ENCODE measurements at places on chromosomes 2 and 18. TPM values are rescaled to one million over a fixed set of nuclear protein-coding genes. Genes with fewer than 3 reads are reported as not detected.

The POMC gene
- not detected for total RNA-seq

The MCEE gene
- 18.2 TPM for total RNA-seq

The MAB21L4 gene
- total RNA-seq = not detected

The MRO gene
- not detected for total RNA-seq

The CDH2 gene
- 83.8 TPM for total RNA-seq

The CSRNP3 gene
- 1.9 TPM for total RNA-seq

The TMEM17 gene
- total RNA-seq = 2.6 TPM

DNA sequence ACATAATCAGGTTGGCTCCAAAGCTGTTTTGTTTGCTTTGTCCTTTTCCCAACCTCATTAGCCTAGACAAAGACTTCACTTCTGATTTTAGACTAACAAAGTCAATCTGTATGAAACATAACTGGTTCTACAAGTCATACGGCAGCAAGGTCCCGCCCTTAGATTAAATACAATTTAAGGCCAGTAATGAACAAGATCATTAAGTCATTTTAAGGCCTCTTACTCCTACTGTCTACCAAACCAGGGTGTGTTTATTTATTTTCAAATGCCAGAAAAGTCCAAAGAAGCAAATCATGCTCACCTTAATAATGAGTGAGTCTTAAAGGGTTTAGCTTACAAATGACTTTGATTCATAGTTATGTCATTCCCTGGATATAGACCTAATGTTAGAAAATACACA, 148.4 kb upstream of the ACVR2A start:
- DNase-seq = no peak
- H3K27ac ChIP-seq = no peak overlapping the region
- H3K27me3 ChIP-seq = no peaks in the 10 kb centered on the region
- H3K4me1 ChIP-seq = no peaks in the 10 kb centered on the region
- H3K4me3 ChIP-seq = no peak overlapping the region
- no peaks in the 10 kb centered on the region for H3K36me3 ChIP-seq

GRCh38 chr2:166357068-166357949, 18.4 kb downstream of the SCN9A start:
- peaks cover 19% of the 10 kb centered on the region for H3K4me1 ChIP-seq
- no peak for DNase-seq
- no peaks in the 10 kb centered on the region for H3K27me3 ChIP-seq
- no peak overlapping the region for H3K27ac ChIP-seq

GRCh38 chr2:63047321-63048279, 3.0 kb upstream of the OTX1 start:
- peaks cover 38% of the 10 kb centered on the region for H3K4me1 ChIP-seq
- no peak overlapping the region for H3K27ac ChIP-seq
- H3K27me3 ChIP-seq = peaks cover 72% of the 10 kb centered on the region
- DNase-seq = no peak
- peak overlapping the region; percentile 61 for H3K4me3 ChIP-seq

- peaks cover 7% of the 10 kb centered on the region for H3K27me3 ChIP-seq
- H3K36me3 ChIP-seq = no peaks in the 10 kb centered on the region
- no peak overlapping the region for H3K27ac ChIP-seq
- DNase-seq = no peak
Observed at GRCh38 chr2:96521219-96521618, 15.3 kb upstream of the ARID5A start.

GRCh38 chr2:219073413-219074129, 12.8 kb upstream of the IHH start:
- no peak overlapping the region for H3K4me3 ChIP-seq
- DNase-seq = no peak
- H3K36me3 ChIP-seq = peaks cover 22% of the 10 kb centered on the region
- no peak overlapping the region for H3K27ac ChIP-seq
- no peaks in the 10 kb centered on the region for H3K4me1 ChIP-seq

DNA sequence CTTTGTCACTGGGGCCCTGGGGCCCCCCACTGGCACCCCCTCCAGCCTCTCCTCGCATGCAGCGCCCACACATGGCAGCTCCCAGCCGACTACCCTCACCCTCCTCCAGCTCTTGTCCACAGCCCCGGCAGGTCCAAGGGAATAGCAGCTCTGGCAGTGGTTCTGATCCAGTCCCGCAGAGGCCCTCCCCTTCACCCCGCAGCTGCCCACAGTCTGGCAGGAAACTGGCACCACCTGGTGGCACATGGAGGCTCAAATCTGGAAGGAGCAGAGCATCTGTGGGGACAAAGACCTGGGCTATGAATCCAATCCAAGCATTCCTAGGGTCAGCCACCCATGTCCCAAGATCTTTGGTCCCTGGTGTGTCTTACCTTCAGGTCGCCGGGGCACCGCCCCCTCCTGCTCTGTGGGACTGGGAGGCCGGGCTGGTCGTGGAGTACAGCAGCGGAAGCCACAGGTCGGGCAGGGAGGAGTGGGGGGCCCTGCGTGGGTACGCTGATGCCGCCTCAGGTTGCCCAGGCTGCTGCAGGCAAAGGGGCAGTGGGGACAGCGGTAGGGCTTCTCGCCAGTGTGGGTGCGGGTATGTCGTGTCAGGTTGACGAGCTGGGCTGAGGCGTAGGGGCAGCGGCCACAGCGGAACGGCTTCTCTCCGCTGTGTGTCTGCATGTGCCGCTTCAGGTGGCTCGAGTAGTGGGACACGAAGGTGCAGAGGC, 2.3 kb downstream of the ZNF513 start:
- H3K27me3 ChIP-seq = no peaks in the 10 kb centered on the region
- H3K27ac ChIP-seq = no peak overlapping the region
- H3K4me3 ChIP-seq = no peak overlapping the region
- no peak for DNase-seq

DNA sequence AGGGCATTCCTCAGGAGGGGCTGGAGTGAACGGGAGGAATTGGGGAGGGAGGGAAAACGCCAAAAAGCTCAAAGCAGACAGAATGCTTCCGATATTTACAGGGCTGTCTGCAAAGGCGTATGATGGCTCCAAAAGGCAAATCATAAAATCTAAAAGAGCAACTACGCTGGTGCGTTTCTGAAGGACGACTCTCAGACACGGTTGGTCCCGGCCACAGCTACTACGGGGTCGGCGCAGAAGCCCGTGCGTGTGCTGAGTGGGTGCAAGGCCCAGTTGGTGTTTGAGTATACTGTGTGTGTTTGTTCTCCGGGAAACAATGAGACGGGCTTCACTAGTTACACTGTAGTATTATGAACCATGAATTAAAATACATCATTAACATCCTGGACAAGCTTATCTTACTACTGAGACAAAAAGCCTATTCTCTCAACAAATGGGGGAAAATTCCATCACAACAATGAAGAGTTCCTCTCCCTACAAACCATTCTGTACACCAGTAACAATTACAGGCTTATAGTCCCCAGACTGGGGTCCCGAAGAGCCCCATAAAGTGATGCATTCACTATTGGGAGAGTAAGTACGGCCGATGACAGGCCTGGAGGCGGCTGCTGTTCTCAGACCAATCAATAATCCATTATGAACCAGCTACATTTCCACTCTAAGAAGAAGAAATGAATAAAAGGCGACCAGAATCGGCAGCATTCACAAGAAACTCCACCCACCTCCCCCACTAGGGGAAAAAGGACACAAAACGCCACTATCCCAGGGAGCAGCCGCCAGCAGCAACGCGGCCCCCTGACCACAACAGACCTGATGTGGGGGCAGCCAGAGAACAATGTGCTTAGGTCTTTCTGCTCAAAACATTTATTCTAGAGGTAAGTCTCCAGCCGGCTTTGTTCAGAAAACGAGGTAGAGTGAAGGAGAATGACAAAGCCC, 43.4 kb downstream of the ZNF516 start:
- no peak for DNase-seq
- no peaks in the 10 kb centered on the region for H3K36me3 ChIP-seq
- no peaks in the 10 kb centered on the region for H3K27me3 ChIP-seq
- peak overlapping the region; percentile 97 for H3K27ac ChIP-seq
- peaks cover 52% of the 10 kb centered on the region for H3K4me1 ChIP-seq

GRCh38 chr2:200454927-200455801, 54.7 kb downstream of the KCTD18 start:
- no peaks in the 10 kb centered on the region for H3K27me3 ChIP-seq
- H3K4me1 ChIP-seq = no peaks in the 10 kb centered on the region
- H3K27ac ChIP-seq = no peak overlapping the region

DNA sequence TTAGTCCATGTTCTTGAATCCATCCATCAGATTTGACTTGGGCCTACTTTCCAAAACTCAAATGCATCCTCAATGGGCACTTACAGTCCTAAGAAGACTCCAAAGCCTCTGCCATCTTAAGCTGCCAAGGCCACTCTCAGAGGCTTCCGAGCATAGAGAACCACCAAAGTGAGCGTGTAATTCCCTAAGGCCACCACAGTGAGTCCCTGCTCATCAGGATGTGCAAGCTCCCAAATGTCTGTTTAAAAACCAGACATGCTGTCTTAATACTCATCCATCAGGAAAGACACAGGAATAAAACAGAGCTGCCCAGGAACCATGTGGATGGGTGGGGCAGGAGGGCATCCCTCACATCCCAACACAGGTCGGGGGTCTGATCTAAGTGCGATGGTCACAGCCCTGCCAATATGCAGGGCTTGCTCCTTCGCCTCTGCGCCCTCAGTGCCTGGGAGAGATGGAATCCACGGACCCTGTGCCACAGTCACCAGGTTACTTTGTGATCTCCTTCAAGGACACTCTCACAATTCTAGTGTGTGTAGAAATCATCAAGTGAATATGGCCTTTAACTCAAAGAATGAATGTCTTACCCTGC, 80.4 kb downstream of the POLR1A start:
- no peak overlapping the region for H3K27ac ChIP-seq
- H3K4me3 ChIP-seq = no peak overlapping the region
- DNase-seq = no peak
- no peaks in the 10 kb centered on the region for H3K27me3 ChIP-seq
- H3K36me3 ChIP-seq = peaks cover 39% of the 10 kb centered on the region
- H3K4me1 ChIP-seq = peaks cover 8% of the 10 kb centered on the region

- peaks cover 21% of the 10 kb centered on the region for H3K27me3 ChIP-seq
- no peaks in the 10 kb centered on the region for H3K36me3 ChIP-seq
- no peak overlapping the region for H3K4me3 ChIP-seq
- no peak overlapping the region for H3K27ac ChIP-seq
Observed at GRCh38 chr2:10971888-10972260, 60.1 kb downstream of the KCNF1 start.

DNA sequence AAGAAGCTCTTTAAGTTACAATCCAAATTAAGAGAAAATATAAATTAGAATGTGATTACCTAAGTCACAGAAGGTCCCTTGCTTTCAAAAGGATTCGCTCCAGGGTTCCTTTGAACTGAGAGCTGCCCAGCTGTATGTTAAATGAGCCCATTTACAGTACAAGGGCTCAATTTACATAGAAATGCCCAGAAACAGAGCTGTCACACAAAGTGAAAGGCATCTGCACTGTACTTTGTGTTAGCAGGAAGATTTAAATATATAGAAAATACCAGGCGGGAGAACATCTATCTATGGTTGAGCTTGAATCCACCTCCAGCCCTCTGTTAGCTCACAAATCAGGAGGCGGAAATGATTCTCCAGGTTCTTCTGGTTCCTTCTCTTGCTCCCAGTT, 272.9 kb downstream of the PAX3 start:
- H3K4me3 ChIP-seq = no peak overlapping the region
- H3K27me3 ChIP-seq = peaks cover 4% of the 10 kb centered on the region
- H3K27ac ChIP-seq = no peak overlapping the region
- DNase-seq = no peak

- H3K4me3 ChIP-seq = no peak overlapping the region
- peaks cover 6% of the 10 kb centered on the region for H3K4me1 ChIP-seq
- H3K27ac ChIP-seq = no peak overlapping the region
- DNase-seq = no peak
Observed at GRCh38 chr2:143378996-143379395, 249.8 kb downstream of the ARHGAP15 start.

GRCh38 chr2:152167065-152167464, 8.5 kb downstream of the STAM2 start:
- H3K4me1 ChIP-seq = peaks cover 48% of the 10 kb centered on the region
- no peaks in the 10 kb centered on the region for H3K27me3 ChIP-seq
- H3K4me3 ChIP-seq = peak overlapping the region; percentile 62

DNA sequence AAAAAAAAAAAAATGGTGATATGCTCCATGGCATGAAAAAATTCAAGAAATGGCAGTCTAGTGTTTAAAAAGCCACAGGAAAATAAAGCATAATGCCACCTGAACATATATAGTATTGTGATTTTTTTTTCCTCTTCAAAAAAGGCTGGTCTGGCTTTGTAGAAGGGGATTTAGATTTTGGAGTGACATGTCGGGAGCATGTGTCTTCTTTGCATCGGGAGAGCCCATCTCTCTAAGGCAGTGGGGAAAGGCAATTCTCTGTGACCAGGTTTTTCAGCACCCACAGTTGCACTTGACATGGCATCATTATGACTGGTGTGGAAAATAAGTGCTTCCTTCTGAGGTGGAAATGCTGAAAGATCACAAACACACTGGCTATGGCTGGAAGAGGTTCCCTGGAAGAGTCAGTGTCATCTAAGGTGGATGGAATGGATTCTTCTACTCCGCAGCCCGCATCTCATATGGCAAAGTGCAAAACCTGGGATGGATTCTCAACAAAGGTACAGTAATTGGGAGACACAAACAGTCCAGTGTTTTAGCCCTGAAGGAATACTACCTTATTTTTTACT, 172.5 kb downstream of the AGAP1 start:
- peak overlapping the region; percentile 67 for H3K27ac ChIP-seq
- H3K4me3 ChIP-seq = peak overlapping the region; percentile 67
- H3K4me1 ChIP-seq = peaks cover 17% of the 10 kb centered on the region
- no peaks in the 10 kb centered on the region for H3K36me3 ChIP-seq
